Glomerular endothelial cell (primary cell): ENCODE measurements at places on chromosomes 5 and 9. TPM values are rescaled to one million over a fixed set of nuclear protein-coding genes. Genes with fewer than 3 reads are reported as not detected.

ANKDD1B gene
- 0.53 and 0.70 TPM in 2 replicates for total RNA-seq

SLC36A2 gene
- not detected in 2 replicates for total RNA-seq

VPS13A gene
- total RNA-seq: 12.2 and 33.8 TPM in 2 replicates

PAX5 gene
- not detected in 2 replicates for total RNA-seq

FOXD4L5 gene
- total RNA-seq: not detected in 2 replicates

CCDC183 gene
- 0.41 and 0.48 TPM in 2 replicates for total RNA-seq

RNF224 gene
- not detected in 2 replicates for total RNA-seq

DENND1A gene
- total RNA-seq: 10.3 and 18.1 TPM in 2 replicates

MOCS2 gene
- 29.6 and 38.0 TPM in 2 replicates for total RNA-seq

INSL4 gene
- not detected in 2 replicates for total RNA-seq

RPL37 gene
- total RNA-seq: 115 and 223 TPM in 2 replicates
